HuH-7 (cell line): ENCODE measurements at places on chromosomes 5 and 9.

DNA sequence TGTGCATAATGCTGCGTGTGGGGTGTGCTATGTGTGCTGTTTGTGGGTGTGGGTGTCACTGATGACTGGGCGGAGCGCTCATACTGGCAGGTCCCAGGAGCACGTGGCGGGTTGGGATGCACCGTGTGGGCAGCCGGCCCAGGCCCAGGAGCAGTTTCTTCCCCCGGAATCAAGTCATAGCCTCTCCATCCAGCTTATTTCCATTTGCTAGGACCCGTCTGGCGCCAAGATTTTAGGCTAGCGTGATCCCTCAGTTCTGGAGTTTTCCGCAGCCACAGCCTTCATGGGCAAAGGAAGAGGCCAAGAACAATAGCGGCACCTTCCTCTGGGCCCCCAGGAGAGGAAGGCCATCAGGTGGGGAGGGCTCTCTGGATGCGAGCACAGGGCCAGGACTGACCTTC is 43.3 kb upstream of the NEURL1B start:
- no peak for DNase-seq

- no peak for DNase-seq
Observed at GRCh38 chr5:134995850-134996402, 28.2 kb downstream of the CATSPER3 start.

DNA sequence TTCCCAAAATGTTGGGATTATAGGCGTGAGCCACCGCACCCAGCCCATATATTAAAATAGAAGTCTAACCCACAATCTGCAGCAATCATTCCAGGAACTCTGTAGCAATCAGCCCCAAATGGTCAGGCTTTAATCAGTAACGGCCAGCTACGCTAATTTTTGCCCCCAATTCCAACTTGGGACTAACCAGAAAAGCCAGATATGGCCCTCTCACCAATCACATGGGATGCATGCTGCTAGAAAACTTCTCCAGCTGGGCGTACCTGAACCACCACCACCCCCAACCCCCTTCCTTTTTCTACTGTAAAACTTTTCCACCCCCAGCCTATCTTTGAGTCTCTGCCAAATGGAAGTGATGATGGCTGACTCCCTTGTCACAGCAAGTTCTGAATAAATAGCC is 4.1 kb downstream of the SUSD1 start:
- no peak for DNase-seq

DNA sequence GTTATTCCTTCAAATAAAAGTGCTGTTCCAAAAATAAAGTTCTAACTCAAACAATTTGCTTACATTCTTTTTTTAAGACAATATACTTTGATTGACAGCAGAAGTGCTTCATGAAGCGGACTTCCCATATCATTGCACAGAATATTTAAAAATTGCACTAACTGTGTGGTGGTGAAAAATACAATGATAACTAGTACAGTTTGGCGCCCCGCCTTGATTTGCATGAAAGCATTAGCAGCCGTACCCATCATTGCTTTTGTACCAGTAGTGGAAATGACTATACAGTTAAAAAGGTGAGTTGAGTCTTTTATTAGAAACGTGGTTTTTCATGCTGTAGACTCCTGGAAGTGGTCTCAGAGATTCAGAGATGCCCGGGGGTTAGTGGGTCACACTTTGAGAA is 69.5 kb upstream of the MAP3K1 start:
- no peak for DNase-seq

DNA sequence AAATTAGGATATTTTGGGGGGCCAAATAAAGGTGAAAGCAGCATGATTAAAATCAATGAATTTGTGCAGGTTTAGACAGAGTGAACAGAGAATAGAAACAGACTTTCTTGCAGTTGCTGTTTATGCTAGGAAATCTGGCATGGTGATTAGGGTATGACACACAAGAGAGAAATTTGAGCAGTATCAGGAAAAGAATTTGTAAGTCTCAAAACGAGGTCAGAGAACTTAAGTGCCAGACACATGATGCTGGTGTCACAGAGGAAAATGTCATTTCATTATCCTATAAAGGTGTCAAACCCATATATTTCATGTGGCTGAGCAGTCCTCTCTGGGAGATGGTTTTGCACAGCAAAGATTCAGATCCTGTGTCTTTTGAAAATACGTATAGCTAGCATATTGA is 15.7 kb downstream of the LVRN start:
- no peak for DNase-seq

- DNase-seq: no peak
Observed at GRCh38 chr5:23089286-23089685, 236.1 kb upstream of the CDH12 start.

GRCh38 chr5:131749723-131750470 is 46.9 kb downstream of the FNIP1 start:
- DNase-seq: no peak

GRCh38 chr9:93097511-93098201 is 1.6 kb downstream of the CARD19 start:
- DNase-seq: no peak

DNA sequence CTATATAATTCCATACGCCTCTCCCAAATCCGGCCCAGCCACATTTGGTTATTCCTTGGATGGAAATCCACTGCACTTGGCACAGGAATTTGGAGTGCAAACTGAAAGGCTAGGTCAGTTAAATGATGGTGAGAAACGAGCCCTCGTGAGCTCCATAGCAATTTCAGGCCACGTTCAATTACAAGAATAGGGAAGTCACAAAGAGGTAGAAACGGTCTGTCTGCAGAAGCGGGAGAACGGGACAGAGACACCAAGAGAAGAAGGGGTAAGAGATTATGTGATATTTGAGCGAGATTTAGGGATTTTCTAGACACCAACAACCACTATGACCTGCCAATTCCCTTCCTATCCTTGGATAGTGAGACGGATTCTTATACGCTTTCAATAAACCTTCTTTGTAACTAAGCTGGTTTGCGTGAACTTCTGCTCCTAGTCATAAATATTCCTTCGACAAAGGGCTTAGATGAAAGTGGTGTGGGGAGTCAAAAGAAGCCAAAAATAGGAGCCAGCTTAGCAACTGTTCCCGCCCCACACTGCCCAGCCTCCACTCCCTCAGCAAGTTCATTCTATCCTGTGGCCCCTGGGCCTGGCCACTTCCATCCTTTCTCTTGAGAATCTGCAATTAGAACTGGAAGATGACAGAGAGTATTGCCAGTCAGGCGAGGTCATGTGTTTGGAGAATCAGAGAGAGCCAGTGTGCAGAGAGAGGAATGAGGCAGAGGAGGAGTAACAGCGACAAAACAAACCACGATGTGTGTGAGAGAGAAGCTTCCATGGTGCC is 118.4 kb downstream of the ZNF608 start:
- DNase-seq: no peak

GRCh38 chr5:175027390-175027789 is 303.0 kb downstream of the MSX2 start:
- DNase-seq: no peak

- no peak for DNase-seq
Observed at GRCh38 chr5:62572918-62573514, 5.6 kb upstream of the LRRC70 start.
